ENCODE measurements at places on chromosomes 7 and 10.

GRCh38 chr7:46830-47140, 145.6 kb upstream of the FAM20C start:
- no peak for DNase-seq

DNA sequence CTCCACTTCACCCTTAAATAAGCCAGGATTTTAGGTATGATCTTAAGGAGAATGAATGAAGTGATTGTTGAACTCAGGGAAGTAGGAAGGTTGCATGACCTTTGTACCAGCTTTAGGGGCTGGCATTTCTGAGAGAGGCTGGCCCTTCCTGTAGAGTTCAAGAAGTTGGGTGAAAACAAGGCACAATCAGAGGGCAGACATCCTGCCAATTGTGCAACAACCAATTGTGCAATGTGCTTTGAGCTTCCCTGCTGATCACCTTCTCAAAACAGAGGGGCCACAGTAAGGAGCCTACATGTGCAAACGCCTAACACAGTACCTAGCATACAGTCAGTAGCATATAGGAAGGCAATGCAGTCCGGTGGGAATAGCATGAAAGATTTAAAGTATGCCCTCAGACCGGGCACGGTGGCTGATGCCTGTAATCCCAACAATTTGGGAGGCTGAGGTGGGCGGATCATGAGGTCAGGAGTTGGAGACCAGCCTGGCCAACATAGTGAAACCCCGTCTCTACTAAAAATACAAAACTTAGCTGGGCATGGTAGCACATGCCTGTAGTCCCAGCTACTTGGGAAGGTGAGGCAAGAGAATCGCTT, 5.4 kb downstream of the CPVL start:
- DNase-seq: no peak

GRCh38 chr10:37535459-37536246, 321.8 kb downstream of the ZNF248 start:
- DNase-seq: no peak

- DNase-seq: no peak
Observed at GRCh38 chr10:1698185-1698584, 39.1 kb downstream of the ADARB2 start.

DNA sequence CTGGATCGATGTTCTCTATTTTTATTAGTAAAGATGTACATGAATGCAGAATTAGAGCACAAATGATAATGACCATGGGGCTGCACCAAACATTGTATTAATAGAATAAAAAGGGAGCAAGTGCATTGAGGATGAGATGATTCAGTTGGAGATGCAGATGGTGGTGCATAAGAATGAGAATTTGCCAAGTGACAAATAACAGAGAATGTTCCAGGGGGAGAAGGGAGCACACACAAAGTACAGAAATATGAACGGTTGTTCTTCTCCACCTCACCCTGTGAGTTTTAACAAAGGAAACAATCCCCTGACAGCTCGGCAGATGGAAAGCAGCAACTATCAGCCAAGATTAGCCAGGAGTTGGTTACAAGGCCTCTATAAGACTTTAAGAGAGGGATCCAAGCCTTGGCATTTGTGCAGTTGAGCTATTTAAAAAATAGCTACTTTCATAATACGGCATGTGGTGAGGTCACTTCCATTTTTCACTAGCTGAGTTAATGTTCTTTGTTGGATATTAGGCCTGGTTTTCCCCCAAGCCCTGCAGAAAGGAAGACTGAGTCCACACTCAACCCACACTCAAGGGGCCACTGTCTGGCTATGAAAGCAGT, 462.5 kb downstream of the TNS3 start:
- no peak for DNase-seq

DNA sequence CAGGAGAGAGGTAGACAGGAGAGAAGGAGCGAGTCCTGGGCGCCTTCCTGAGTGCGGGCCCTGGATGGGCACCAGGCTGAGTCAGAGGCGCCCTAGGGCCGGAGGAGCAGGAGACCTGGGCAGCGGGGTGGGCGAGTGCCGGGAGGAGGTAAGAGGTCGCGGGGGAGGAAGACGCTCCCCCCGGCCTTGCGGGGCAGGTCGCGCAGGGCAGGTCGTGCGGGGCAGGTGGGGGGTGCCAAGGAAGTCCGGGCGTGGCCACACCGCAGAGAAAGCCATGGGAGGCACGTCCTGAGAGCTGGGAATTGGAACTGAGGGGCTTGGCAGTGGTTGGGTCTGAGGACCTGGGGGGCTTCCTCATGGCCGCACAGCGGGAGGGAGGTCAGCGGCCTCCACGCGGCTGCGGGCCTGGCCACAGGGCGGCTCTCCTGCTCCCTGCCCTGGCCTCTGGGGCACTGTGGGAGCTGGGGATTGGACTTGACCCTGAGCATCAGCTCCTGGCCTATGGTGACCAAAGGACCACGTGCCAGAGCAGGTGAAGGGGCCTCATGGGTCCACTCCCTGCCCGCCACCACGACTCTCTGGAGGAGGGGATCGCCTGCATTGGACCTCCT, 935 bp downstream of the MMP21 start:
- no peak for DNase-seq

- DNase-seq: no peak
Observed at GRCh38 chr7:111528331-111528730, 34.0 kb downstream of the IMMP2L start.

DNA sequence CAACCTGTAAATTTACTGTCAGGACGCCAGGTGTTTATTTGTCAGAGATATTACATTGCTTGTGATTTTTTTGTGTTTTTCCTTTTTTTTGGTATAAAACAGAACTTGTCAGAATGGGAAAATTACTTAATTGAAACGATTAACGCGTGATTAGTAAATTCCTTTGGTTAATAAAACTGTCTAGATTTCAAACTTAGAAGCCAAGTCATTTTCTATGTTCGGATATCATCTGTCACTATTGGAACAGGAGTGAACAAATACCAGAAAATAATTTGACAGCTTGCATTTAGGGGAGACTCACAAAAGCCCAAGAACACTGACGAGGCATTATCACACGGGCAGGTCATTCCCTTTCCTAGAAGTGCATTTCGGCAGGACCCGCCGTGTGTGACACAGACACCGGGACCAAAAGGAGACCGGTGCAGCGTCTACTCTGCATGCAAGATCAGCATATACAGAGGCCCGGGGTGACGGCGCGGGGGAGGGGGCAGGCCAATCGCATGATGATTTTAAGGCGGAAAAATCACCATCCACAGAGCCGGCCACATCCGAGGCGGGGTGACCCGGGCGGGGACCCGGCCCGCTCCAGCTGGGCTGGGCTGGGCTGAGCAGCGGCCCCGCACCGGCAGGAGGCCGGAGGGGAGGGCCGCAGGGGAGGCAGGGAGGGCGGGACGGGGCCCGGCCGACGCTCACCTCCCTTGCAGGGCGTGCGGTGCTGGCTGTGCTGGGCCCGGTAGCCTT, 841 bp downstream of the GLUD1 start:
- DNase-seq: peak; percentile 61

- no peak for DNase-seq
Observed at GRCh38 chr10:108862676-108863350, 1060.5 kb downstream of the XPNPEP1 start.

- DNase-seq: no peak
Observed at GRCh38 chr7:106277976-106278375, 6.8 kb downstream of the NAMPT start.

DNA sequence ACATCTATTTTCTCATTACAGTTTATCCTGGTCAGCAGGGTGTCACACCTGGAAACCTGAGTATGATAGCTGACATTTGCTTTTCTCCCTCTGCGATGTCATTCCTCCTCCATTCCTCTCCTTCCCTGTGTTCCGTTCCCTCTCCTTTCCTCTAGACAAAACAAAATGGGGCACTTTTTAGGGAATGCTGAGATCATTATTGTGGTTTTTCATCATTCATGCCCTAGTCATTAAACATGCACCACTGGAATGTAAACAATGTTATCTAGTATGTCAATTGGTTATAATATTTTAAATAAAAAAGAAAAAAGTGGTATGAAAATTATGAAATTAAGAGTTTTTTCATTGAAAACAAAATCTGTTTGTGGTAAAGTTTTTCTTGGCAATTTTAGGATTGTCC, 132.6 kb downstream of the MAPK8 start:
- DNase-seq: no peak

GRCh38 chr7:131007439-131008330, 273.7 kb upstream of the KLF14 start:
- DNase-seq: peak; percentile 62

DNA sequence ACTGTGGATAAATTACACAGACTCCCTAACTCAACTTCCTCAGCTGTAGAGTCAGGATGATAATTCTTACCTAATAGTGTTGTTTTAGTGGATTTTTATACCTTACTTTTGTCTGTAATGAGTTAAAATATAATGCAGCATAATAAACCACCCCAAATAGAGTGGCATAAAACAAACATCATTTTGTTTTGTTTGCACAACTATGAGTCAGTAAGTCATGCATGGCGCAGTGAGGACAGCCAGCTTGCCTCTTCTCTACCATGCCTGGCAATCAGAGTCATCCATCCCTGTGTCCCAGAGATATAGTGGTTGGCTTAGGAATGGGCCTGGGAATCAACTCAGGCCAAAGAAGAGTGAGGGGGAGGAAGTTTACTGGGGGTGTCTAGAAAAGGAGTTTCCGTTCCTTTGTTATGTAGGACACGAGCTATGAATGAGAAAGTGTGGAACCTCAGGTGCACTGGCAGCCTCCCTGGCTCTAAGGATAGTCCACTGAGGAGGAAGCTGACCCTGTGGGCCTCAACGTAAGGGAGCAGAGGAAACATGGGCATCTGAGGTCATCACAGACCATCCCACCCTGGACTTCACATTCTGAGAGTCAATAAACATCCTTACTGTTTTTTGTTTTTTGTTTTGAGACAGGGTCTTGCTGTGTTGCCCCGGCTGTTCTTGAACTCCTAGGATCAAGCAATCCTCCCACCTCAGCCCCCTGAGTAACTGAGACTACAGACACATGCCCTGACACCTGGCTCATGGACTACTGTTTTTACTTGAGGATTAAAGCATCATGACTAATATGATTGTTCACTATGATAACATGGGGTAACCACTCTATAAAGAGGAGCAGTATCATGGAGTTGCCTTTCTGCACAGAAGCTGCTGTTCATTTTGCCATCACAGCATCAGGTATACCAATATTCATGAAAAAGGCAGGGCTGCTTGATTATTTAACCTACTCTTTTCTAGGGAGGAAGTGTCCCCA, 21.0 kb upstream of the GRB10 start:
- DNase-seq: no peak

DNA sequence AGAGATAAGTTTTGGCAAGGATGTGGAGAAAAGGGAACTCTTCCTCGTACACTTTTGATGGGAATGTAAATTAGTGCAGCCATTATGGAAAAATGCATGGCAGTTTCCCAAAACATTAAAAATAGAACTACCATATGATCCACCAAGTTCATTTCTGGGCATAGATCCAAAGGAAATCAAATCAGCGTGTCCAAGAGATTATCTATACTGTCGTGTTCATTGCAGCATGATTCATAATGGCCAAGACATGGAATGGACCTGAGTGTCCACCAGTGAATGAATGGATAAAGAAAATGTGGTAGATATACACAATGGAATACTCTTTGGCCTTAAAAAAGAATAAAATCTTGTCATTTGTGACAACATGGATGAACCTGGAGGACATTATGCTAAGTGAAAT, 70.3 kb upstream of the RSU1 start:
- no peak for DNase-seq

GRCh38 chr7:22879280-22879679, 56.6 kb upstream of the TOMM7 start:
- DNase-seq: no peak

DNA sequence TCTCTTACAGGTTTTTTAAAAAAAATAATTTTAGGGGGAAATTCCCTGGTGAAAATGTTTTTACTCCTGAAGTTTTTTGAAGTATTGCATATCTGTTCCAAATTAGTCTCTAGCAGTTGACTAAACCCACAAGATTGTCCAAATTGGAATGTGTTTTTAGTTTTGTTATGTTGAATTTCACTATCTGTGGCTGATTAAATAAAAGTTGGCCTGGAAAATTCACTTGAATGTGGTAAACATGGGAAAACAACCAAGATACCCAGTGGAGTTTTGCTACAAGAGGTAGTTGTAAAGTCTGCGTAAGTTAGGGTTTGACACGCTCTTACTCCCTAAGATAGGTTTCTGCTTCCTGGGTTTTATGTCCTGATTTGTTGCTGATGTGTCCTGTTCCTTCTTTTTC, 3.3 kb downstream of the TSGA13 start:
- DNase-seq: no peak

DNA sequence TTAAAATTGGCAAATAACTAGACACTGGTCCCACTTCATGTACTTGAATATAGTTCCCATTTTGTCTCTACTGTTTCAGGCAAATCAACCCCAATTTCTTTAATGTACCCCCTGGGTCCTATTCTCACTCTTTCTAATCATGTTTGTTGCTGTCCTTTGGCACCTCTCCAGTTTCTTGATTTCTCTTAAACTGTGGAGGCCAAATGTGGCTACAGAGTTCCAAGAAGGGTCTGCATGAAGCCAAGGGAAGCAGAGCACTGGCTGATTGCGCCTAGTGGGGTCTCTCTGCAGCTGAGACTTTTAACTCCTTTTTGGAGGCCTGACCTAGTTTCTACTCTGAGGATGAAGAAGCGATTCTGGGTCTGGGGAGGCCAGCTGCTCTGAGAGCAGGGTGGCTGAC, 6.7 kb upstream of the ADAM12 start:
- DNase-seq: no peak

- DNase-seq: no peak
Observed at GRCh38 chr10:42977032-42977416, 99.8 kb upstream of the RET start.

- DNase-seq: no peak
Observed at GRCh38 chr7:141460781-141461715, 90.2 kb upstream of the AGK start.

DNA sequence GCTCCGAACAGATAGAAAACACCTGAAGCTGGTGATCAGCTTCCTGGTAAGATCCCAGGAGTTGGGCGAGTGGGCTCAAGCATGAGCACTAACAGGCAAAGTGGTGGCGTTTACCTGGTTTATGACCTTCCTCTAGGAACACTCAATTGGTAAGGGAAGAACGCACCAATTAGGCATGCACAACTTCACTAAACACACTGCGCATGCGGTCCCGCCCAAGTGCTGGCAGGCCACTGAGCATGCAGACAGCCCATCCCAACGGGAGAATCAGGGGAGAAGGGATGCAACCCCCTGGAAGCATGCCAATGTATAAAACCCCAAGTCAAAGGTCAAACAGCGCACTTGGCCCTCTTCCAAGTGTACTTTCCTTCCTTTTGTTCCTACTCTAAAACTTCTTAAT, 70.4 kb downstream of the LYZL2 start:
- DNase-seq: no peak

All from activated T-cell treated with anti-CD3 and anti-CD28 coated beads for 24 hours (primary cell).